NCI-H1105 (cell line): ENCODE measurements at places on chromosomes 16 and 17.
A peak's percentile ranks its signal among the peaks of the same experiment; 100 is the strongest.

- no peak for DNase-seq
These were observed 206.4 kb downstream of the ZFHX3 start for GRCh38 chr16:72841506-72841905.

- DNase-seq, result no peak
These were observed 48.1 kb downstream of the KSR1 start for GRCh38 chr17:27504188-27504995.

- DNase-seq, result no peak
These were observed 26.0 kb downstream of the ZDHHC7 start for GRCh38 chr16:84985079-84986065.

DNA sequence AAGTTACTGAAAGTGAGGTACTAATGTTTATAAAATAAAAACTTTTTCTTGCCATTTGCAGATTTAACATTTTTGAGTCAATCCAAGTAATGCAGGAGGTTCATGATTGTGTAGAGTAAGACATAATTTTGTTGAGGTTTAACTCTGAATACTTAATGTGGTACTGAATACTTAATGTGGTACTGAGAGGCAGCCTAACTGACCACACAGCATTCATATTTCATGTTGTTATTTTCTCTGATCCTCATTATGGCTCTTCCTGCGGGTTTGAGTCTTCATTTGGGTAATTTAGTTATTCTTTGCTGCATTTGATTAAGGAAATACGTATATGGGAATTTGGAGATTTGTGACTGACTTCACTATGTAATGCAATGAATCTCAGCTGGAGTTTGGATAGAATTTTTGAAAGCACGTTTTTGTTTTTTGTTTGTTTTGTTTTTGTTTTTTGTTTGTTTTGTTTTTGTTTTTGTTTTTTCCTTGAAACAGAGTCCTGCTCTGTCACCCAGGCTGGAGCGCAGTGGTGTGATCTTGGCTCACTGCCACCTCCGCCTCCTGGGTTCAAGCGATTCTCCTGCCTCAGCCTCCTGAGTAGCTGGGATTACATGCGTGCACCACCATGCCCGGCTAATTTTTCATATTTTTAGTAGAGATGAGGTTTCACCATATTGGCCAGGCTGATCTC lies 3.8 kb downstream of the SF3B3 start:
- DNase-seq, result no peak

DNA sequence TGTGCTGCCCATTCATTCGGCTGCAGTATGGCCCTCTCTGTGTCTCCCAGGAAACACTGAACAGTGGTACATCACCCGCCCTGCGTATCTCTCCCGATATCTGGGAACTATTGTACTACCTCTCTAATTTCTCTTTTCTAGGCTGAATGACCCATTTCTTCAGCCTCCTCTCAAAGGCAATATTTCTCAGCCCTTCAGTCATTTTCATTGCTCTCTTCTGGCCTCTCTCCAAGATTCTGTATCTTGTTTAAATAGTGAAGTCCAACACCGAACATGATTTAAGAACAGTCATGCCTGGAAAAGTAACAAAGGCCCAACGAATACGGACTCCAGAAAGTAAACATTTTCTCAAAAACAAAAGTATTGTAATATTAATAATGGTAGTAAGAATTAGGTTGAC lies 220.1 kb downstream of the ZFHX3 start:
- DNase-seq, result no peak

- no peak for DNase-seq
These were observed 7.3 kb upstream of the DPEP3 start for GRCh38 chr16:67987460-67988160.

DNA sequence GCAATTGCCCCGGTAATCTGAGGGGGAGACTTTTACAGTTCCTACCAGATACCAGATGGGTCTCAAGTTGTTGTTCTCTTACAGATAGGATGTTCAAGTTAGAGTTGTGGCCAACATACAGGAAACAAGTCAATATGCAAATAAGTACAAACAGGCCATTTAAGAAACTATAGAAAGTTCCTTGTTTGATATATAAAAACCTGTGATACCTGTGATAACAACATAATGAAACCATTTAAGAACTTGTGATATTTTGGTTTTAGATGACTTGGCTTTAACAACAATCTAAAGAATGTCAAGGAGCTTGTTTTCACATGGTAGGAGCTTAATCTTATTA lies 16.8 kb downstream of the CDR2 start:
- no peak for DNase-seq

DNA sequence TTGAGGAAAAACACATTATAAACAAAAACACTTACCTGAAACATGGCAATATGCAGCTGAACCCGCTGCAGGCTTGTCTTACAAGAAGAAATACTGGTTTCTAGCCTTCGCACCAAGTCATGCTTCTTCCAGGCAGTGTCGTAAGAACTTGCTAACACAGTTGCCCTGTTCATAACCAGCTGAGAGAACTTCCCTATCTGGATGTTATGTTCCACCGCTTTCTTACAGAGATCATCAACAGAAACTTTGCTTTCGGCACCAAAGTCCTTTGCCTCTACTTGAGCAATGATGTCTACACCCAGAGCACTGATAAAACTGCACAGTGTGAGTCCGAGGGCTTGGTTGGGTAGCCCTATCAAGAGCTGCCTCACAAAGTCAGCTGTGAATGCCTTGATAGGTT lies 27.9 kb upstream of the ARL6IP1 start:
- DNase-seq, result no peak

- peak; percentile 30 for DNase-seq
These were observed 37.7 kb downstream of the RNF135 start for GRCh38 chr17:31008374-31009041.

GRCh38 chr16:77759201-77759600 lies 29.2 kb upstream of the VAT1L start:
- DNase-seq, result no peak

DNA sequence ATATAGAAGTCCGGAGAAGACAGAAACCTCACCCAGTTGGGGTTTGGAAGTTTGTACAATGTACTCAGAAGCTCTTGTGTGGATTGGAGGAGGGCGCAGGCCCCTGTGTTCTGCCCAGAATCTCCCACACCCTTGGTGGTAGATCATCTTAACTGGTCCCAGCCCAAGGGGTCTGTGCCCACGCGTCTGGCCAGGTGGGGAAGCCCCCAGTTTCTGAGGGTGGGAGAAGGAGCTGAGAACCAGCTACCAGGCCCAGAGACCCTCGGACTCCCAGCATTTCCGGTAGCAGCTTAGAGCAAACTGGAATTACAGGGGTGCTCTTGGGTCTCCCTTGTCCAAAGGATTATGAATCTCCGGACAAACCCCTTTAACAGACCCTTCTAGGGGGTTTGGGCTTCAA lies 2.3 kb upstream of the PPP1R9B start:
- no peak for DNase-seq

DNA sequence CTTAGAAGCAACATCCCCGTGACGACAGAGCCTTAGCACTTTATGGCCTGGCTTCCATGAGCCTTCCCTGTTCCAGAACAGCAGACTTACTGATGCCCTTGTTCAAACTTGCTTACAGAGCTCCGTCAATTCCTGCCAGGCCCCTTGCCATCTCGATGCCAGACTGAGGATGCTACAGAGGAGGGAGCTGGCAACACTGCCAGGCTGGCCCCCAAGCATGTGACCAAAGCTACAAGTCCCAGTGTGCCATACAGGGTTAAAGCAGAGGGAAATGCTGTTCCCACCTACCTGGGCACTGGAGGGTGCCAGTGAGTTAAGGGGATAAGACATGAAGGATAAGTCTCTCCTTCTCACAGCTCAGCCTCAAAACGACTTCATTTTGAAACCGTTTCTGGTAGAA lies 33.5 kb upstream of the SREBF1 start:
- DNase-seq, result no peak

DNA sequence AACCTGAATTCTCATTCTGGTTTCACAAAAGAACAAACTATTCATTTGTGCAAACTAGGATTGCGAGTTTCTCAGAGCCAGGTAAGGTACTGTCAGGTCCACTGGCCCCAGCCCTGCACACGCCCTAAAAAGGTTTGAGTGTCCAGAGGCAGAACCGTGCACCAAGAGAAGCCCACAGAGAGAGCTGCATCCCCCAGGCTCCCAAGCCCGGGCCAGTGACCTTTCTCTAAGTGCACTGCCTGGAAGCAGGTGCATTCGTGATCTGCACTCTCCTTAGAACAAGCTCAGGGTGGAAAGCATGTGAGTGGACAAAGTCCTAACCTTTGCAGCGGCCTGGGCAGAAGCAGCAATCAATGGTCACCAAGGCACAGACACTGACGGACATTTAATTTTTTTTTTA lies 26.8 kb downstream of the MEAK7 start:
- DNase-seq, result no peak

GRCh38 chr17:17403899-17404576 lies 72.8 kb upstream of the MED9 start:
- peak; percentile 83 for DNase-seq

GRCh38 chr16:710500-711075 lies 4.3 kb upstream of the METRN start:
- no peak for DNase-seq

GRCh38 chr17:78495634-78496033 lies 81.6 kb downstream of the DNAH17 start:
- no peak for DNase-seq

DNA sequence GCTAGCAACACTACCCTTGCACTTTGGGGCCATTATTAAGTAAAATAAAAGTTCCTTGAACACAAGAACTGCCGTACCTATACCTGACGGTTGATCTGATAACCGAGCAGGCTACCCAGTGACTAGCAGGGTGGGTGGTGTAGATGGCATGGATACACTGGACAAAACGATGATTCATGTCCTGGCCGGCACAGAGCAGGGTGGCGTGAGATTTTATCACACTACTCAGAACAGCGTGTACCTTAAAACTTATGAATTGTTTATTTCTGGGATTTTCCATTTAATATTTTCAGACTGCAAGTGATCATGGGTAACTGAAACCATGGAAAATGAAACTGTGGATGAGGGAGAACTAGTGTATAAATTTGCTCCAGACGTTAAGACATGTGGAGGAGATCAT lies 41.0 kb upstream of the MSI2 start:
- DNase-seq, result no peak

DNA sequence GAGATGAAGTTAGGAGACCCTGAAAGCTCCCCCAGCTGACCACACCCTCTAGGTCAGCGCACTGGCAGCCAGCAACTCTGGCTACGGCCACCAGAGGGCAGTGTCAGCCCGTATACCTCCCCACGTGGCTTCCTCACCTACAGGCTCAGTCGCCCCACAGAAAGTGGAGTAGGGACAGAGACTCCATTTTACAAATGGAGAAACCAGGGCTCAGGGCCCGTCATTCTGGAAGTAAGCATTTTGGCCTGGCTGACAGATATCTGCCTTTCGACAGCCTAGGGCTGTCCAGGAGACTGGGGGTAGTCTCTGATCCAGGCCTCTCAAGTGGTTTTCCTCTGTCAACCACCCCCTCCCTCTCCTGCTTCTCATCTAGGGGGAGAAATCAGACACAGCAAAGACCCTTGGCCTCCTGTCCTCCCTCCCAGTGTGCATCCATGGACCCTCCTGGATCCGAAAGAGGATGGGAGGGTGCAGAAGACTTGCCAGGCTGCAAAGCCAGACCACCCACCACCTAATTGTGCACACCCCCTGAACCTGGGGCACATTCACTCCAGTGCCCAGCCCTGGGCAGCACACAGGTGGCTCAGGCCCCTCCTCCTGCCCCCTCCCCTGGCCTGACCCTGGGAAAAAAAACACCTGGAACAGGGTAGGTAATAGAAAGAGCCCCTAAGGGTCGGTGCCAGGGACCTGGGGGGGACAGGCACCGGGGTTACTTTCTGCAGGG lies 3.8 kb upstream of the HAP1 start:
- peak; percentile 68 for DNase-seq

GRCh38 chr17:51435641-51436091 lies 175.3 kb downstream of the UTP18 start:
- peak; percentile 9 for DNase-seq

- no peak for DNase-seq
These were observed 33.2 kb downstream of the CYTH1 start for GRCh38 chr17:78748730-78749317.

GRCh38 chr16:10114409-10114808 lies 67.8 kb downstream of the GRIN2A start:
- no peak for DNase-seq

- no peak for DNase-seq
These were observed 224.2 kb downstream of the CBLN1 start for GRCh38 chr16:49057391-49057790.

GRCh38 chr17:8865385-8865784 lies 2.1 kb downstream of the PIK3R6 start:
- no peak for DNase-seq

- DNase-seq, result peak; percentile 56
These were observed 28.1 kb upstream of the NOL11 start for GRCh38 chr17:67689534-67690177.

DNA sequence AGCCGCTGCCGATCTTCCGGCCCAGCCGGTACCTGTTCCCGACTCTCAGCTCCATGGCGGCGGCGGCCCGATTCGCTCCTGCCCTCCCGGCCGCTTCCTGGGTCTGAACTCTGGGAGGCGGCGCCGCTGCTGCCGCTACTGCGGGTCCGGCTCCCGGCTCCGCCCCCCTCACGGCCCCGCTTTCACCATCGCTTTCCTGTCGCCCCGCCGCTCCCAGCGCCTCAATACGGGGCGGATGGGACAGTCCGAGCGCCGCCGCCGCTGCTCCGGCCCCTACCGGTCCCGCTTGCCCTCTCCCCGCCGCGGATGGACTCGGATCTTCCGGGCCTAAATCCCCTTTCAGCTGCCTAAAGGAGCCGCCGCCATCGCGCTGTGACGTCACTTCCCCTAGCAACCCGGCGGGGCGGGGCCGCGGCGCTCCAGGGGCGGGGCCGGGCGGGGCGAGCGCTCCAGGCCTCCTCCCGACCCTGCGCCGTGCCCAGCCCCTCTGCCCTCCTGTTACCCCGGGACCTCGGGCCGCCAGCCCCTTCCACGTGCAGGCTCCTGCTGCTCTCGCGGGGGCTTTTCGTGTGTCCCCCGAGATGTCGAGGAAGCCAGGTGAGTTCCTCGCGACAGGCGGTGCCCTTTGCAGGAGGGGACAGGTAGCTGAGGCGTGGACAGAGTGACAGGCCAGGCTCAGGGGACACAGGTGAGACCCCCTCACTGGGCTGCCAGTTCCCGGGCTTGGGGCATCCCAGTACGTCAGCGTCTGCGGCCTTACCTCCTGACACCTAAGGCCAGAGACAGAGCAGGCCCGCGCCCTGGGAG lies at the start of gene CSNK1D:
TSS of gene CSNK1D (minus strand) at position 374 of the 807 bp plus-strand sequence. CDS start at position 55, 319 bp downstream.
- DNase-seq, result peak; percentile 78

- DNase-seq, result no peak
These were observed 111.2 kb downstream of the ANKRD11 start for GRCh38 chr16:89378947-89379771.

GRCh38 chr16:30525844-30526136 lies 576 bp downstream of the ZNF768 start:
- no peak for DNase-seq

GRCh38 chr17:67080804-67081203 lies 36.5 kb downstream of the CACNG1 start:
- DNase-seq, result no peak

- DNase-seq, result no peak
These were observed 770 bp downstream of the CCNF start for GRCh38 chr16:2429771-2430663.
